ENCODE measurements at places on chromosomes 3 and 15.

- DNase-seq: no peak
These were observed 49.2 kb downstream of the CAPN7 start for GRCh38 chr3:15255215-15255614.

GRCh38 chr3:190601622-190602021, 87.7 kb downstream of the IL1RAP start:
- no peak for DNase-seq

GRCh38 chr3:66642019-66642418, 141.2 kb upstream of the LRIG1 start:
- no peak for DNase-seq

DNA sequence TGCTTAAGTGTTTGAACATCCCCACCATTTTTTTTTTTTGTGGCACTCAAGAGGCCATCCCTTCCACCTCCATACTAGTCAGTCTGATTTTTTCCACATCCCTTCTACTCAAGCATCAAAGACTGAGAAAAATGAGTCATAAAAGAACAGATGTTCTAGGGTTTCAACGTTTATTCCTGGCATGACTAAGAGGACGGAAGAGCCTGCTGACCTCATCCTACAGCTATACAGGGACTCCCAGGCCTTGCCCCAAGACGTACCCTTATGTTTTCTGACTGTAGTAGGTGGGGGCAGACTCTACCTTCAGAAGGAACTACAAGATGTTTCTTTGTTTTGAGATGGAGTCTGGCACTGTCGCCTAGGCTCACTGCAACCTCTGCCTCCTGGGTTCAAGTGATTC, 3.3 kb upstream of the ITPKA start:
- peak; percentile 83 for DNase-seq

- no peak for DNase-seq
These were observed 29.9 kb downstream of the FAH start for GRCh38 chr15:80182611-80183261.

GRCh38 chr3:109963831-109964230, 626.5 kb upstream of the DPPA4 start:
- DNase-seq: no peak

DNA sequence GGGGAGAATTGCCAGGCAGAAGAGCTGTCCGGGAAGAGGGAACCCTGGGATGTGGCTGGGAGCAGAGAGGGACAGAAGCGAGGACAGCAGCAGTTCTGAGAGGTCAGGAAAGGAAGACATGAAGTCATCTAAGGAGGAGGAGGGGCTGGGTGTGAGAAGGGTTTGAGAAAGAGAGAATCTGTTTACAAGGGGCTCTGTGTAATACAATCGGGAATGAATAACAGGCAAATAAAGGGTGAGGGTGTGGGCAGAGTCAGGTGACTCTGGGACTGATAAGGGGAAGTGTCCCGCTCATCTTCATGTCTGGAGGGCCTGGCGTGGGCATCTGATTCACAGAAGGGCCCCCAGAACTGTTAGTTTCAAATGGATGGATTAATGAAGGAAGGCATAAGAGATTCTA, 191.3 kb downstream of the XXYLT1 start:
- no peak for DNase-seq
